Stimulated activated CD8-positive, alpha-beta memory T cell treated with anti-CD3 and anti-CD28 coated beads, Interleukin-4, amount 100 ng/mL, for 1 hour (primary cell): ENCODE measurements at places on chromosomes 4 and X.

DNA sequence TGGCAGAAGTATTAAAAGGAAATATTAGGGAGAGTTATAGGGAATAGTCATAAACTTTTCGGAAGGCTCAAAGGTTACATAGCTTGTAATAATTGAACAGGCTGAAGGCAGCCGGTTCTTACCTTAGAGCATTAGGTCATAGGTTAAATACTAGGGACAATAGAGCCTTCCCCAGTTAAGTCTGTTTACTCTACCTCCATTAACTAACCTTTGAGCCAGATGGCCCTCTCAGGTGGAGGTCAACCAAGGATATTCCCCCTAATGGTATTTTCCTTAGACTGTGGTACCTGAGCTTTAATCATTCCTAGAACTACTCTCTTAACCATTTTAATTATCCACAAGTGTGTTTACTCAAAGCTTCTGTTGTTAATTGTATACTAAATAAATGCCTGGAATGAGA lies 920.9 kb upstream of the PABPC4L start:
- DNase-seq, result no peak

DNA sequence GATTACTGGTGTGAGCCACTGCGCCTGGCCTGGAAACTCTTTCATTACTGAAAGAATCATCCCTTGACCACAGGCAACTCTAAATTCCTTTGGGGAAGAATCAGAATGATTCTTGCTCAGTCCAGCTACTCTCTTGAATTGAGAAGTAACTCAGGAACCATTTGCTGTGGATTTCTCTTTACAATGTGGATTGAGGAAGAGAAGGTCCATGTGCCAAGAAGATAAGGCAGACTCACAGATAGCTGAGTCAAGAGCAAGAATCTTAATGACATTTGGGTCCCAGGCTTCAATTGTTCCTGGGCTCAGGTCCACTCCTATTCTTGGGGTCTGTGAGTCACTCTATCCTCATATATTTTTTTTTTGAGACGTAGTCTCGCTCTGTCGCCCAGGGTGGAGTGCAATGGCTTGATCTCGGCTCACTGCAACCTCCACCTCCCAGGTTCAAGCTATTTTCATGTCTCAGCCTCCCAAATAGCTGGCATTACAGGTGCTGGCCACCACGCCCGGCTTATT lies 6.2 kb upstream of the MGARP start:
- no peak for DNase-seq

- DNase-seq, result no peak
Measured at GRCh38 chrX:10054396-10054795, 87.2 kb downstream of the CLDN34 start.

DNA sequence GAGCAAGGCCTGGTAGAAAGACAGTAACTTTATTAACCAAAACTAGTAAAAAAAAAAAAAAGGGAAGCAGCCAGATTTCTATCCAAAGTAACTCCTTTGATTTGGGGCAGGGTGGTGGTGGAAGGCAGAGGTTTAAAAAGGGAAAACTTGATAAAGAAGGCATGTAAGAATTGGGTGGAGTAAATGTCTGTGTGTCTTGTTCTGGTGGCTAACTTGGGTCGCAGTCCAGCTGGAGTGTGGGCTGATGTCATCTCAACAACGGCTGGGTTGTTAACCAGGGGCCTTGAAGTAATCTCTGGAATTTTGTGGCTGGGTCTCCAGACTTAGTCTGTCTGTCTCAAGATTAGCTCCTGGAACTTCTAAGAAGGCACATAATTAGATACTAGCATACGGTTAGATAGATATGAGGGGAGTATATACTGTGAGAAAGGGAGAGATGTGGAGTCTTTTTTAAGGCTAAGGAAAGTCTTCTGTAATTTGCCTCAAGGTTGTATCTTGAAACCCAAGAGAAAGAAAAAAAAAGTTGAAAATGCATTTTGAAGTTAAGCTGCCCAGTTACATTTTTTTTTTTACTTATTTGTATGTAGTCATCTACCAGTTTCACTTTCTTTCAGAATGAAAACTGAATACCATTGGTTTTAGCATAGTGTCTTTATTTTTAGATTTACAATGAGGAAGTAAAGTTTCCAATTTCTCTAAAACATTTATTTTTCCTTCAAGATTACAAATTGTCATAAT lies 48.3 kb downstream of the MTHFD2L start:
- no peak for DNase-seq

GRCh38 chr4:183960046-183960420 lies 54.9 kb downstream of the STOX2 start:
- DNase-seq, result no peak

GRCh38 chrX:50718776-50719175 lies 95.2 kb downstream of the SHROOM4 start:
- DNase-seq, result no peak

DNA sequence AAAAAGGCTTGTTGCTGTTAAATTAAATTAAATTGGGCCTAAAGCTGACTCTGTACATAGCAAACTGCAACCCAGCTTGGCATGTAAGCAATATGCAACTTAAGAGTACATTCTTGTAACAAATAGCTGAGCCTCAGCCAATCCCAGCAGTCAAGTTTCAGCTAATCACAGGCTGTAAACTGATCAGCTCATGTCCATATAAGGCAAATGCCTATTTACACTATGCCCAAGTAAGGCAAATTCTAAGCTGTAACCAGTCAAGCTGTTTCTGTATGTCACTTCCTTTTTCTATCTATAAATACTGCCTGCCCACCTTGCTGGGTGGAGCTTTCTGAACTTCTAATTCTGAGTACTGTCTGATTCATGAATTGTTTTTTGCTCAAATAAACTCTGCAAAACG lies 429.1 kb upstream of the FTHL17 start:
- no peak for DNase-seq

DNA sequence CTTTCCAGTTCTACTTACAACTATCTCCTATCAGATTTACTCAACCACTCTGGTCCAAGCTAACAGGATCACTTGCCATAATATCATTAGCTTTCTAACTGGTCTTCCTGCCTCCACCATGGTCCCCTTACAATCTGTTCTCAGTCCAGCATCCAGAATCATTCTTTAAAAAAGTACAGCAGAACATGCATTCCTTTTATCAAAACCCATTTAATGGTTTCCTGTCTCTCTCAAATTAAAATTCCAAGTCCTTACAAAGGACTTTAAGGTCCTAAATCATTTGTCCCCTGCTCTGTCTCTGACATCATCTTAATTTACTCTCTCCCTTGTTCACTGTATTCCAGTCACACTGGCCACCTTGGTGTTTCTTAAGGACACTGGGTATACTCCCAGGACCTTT lies 104.6 kb downstream of the REELD1 start:
- no peak for DNase-seq

- no peak for DNase-seq
Measured at GRCh38 chr4:55866290-55866907, 13.0 kb downstream of the EXOC1 start.

DNA sequence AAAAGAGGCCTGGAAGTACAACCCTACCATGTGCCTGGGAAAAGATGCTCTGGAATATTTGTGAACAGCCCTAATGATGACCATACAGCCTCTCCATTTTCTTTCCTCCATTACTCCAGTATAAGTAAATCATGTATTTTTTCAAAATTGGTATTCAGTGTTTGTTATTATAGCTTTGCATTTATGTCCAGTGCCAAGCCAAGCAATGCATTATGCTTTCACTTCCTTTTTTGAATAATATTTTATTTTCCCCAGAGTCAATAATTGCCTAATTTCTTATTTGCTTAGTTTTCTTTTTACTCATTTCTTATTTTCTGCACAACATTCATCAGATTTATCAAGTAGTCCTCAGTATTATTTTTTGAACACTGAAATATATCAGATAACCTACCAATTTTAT lies 49.3 kb upstream of the EOLA2 start:
- DNase-seq, result no peak

GRCh38 chrX:53281321-53281822 lies at the start of gene IQSEC2:
IQSEC2 (minus strand) TSS chrX:53281584.
- no peak for DNase-seq

DNA sequence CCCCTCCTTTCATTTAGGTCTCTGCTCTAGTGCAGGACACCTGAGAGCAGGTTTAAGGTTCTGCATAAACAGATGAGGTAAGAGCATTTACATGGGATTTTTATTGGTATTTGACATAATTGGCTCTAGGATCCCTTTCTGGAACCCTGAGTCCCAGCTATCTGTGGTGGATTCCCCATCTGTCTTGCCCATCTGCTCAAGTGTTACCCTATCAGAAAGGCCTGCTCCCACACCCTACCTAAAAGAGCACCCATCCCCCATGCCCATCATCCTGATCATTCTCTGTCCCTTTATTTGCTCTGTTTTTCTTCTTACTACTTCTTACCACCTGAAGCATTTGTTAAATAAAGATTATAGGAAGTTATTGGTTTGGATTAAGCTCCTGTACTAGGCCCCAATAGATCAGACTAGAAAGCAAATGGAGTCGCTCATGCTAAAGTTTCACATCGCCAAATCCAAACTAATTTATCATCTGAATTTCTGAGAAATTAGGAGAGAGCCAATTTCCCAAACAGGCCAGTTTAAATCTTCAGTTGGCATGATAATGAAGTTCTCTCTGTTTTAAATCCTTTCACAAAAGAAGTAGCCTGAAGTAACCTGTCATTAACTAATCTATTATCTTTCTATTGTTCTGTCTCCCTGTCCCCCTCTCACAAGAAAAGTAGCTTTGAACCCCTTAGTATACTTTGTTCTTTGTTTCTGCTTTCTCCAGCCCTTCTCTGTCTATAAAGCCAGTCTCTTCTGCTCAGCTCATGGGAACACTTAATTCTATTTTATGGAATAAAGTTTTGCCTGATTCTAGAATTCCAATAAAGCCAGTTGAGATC lies 178.6 kb downstream of the ZNF674 start:
- DNase-seq, result no peak

GRCh38 chrX:9555354-9555753 lies 90.5 kb downstream of the TBL1X start:
- no peak for DNase-seq

DNA sequence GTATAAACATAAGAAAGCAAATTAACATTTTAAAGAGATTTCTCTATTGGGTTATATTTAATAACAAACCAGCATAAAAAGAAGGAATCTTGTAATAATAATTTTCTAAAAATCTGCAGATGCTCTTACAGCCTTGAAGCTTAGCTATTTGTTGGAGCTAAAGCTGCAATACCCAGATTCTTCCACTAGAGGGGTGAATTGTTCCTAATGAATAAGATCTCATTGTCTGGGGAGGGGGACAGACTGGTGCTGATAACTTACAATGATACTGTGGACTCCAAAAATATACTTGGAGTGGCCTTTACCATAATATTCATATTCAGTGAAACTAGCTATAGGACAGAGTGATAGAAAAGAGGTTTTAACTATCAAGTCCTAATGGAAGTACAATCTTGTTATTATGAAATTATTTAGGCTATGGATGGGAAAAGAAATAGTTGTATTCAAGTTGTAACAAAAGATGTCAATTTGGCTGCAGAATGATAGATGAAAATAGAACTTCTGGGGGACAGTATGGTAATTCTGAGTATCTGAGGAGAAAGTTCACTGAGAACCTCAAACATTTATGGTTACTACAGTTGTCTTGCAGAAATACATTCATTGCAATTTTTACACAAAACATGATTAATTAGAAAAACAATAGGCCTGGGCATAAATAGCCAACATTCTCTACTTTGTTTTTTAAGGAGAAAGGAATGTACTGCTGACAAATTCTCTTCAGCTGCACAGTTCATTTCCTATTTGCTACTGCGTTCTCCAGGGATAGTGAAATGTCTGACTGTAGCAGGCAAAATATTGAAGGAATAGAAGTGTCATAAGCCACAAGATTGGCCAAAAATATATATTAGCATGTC lies 443.3 kb downstream of the GBA3 start:
- no peak for DNase-seq

- DNase-seq, result no peak
Measured at GRCh38 chr4:1318488-1319213, 28.4 kb upstream of the UVSSA start.

DNA sequence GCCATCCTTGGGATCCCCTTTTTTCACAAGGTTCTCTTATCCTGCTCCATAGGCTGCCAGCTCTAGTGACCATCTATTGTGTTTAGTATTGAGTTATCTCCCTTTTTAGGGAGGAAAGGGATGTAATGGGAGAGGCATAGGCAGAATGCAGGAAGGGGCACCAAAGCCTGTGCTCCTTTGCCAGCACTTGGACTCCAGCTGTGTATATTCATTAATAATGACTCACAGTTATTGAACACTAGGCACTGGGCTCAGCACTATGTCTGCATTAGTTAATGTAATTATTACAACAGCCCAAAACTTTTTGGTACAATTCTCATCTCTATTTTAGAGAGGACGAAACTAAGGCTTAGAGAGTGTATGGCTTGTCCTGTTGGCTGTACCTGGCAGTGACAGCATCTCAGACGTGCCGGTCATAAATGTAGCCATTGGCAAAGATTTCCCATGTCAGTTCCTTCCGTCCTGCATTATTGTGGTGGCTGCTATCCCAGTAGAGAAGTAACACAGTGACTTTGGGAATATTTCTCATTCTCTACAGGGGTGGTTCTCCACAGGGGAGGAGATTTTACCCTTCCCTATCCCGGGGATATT lies 90.3 kb downstream of the AFF1 start:
- no peak for DNase-seq

GRCh38 chr4:145066063-145066501 lies 31.9 kb downstream of the ANAPC10 start:
- no peak for DNase-seq

- no peak for DNase-seq
Measured at GRCh38 chrX:9442056-9442455, 22.8 kb upstream of the TBL1X start.

- DNase-seq, result no peak
Measured at GRCh38 chr4:93865650-93866049, 37.1 kb downstream of the ATOH1 start.

DNA sequence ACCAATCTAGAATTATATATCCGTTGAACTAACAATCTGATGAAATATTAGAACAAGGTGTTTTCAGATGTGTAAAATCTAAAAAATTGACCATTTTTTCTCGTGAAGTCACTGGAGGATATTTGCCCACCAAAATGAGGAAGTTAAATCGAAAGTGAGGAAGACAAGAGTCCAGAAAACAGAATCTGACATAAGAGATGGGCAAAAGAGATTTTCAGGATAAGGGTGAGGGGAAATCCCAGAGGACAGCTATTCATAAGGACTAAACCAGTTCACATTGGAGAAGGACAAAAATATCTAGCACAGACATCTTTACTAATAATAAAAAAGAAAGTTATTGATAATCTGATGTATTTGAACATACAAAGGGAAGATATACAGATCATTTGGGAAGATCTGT lies 18.7 kb upstream of the ALG13 start:
- DNase-seq, result no peak

GRCh38 chrX:154735695-154736393 lies 15.0 kb downstream of the GAB3 start:
- DNase-seq, result no peak

DNA sequence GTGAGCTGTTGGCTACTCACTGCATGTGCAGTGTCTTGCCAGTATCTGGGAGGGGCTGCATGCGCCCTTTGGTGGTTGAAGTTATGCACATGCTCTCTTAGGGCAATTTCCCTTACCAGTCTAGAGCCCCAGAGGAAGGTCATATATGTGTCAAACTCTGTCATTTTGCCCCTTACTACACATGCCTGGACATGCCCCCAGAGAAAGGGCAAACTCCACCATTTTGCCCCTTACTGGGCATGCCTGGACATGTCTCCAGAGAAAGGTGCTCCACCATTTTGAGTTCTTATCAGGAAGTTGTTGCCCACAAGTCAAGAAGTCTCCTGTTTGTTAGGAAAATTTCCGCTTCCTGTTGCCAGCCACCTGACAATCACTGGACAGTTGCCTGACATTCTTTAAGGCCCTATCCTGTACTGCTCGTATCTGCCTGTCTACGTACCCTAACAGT lies 56.4 kb upstream of the PLAC8 start:
- DNase-seq, result no peak
